Ascending aorta (tissue), 2 donors: ENCODE measurements at places on chromosomes 3 and 15.
A peak's percentile ranks its signal among the peaks of the same experiment; 100 is the strongest.

DNA sequence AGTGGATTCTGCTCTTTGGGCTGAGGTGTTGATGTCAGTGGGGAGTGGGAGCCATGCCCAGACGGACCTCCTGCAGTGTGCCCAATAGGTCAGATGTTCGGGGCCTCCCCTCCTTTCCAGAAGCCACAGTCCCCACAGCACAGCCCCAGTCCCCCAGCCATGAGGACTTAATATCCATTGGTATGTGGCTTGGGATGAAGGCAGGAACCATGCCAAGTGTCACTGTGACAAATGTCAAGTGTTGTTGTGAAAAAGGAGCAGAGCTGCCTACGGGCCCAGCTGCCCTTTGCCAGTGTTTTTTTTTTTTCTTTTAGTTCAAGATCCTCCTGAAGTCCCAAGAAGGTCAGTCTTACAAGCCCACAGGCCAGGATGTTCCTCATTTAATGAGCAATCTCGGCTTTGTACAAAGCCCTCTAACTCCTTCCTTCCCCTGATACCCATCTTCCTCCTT lies 12.2 kb downstream of the SEMA3G start:
- no peak for DNase-seq

DNA sequence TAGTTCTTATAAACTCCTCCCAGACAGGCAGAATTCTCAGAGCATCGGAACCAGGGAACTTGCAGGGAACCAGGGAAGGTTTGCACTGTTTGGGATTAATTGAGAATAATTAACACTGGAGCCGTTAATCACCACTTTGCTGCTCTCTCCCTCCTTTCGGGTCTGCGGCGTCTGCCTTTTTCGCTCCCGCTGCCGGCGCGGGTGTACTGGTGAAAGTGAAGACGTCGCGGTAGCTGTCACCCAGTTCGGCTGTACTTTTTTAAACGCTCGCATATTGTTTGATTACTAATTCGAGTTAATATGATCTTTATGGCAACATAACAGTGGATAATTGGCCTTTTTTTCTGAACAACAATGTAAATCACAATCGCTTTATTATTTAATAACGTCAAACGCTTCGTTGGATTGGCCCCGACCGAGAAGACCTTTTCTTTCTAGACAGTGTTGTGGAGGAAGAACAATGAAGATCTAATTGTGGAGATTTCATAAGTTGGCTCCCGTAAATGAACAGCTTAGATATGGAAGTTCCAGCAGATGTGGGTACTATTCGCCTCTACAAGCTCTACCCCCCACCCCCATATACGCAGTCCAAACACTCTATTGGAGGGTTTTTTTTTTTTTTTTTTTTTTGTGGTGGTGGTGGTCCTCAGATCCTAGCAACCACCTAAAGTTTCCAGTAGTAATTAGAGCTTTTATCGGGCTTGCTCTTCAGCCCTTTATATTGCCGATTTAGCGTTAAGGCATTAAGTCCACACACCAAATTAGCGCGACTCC lies 12.7 kb downstream of the SOX2 start:
- DNase-seq, result no peak

- DNase-seq, result no peak
These were observed 15.9 kb upstream of the SPTSSB start for GRCh38 chr3:161386991-161387770.

DNA sequence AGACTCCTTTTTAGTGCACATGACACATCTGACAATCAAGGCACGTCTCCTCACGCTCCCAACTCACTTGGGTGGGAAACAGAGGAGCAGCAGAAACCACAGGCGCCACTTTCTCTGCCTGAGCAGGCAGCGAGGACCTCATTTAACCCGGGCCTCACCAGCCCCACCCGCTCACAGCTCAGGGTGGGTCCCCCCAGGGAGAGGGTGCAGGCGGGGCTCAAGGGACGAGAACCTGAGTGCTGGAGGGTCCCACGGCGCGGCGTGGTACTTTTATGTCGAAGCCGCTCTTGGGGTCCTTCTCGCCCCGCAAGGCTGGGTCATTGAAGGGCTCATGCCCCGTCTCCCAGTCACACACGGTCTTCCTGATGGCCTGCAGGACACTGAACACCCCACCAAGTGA lies 62.6 kb downstream of the CYFIP1 start:
- no peak for DNase-seq

- DNase-seq, result peak; percentile 19
These were observed 80.0 kb downstream of the CORO2B start for GRCh38 chr15:68658641-68659358.

- no peak for DNase-seq
These were observed 30.0 kb upstream of the CHD2 start for GRCh38 chr15:92870010-92870591.

GRCh38 chr3:54917174-54917573 lies 10.7 kb downstream of the LRTM1 start:
- DNase-seq, result no peak

GRCh38 chr3:29465836-29466235 lies 185.0 kb downstream of the RBMS3 start:
- DNase-seq, result no peak

GRCh38 chr3:33152363-33153360 lies 38.8 kb downstream of the CRTAP start:
- DNase-seq, result no peak

- DNase-seq, result no peak
These were observed 20.7 kb upstream of the ADAMTS9 start for GRCh38 chr3:64708456-64708855.

DNA sequence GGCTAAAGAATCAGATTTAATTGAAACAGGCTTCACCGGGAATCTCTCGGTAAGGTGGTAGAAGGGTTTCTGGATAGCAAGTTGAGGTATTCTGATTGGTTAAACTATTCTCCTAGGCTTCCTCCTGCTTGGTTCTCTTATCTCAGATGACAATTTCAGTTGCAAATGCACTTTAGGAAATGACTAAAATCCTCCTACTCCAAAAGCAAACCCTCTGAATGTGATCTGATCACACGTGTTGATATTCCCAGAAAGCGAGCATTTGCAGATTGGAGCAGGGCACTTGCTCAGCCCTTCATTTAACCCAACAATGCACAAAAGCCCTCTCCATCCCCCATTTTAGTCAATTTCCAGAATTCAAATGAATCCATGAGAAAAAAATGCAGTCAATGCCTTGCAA lies 55.6 kb upstream of the ICE2 start:
- no peak for DNase-seq

- DNase-seq, result no peak
These were observed 349.9 kb downstream of the NLGN1 start for GRCh38 chr3:173747427-173747826.

- no peak for DNase-seq
These were observed 604 bp downstream of the LTK start for GRCh38 chr15:41512940-41513505.

GRCh38 chr3:45320986-45321385 lies 67.4 kb upstream of the LARS2 start:
- no peak for DNase-seq

GRCh38 chr3:142576792-142577191 lies 1.7 kb downstream of the ATR start:
- DNase-seq, result no peak

DNA sequence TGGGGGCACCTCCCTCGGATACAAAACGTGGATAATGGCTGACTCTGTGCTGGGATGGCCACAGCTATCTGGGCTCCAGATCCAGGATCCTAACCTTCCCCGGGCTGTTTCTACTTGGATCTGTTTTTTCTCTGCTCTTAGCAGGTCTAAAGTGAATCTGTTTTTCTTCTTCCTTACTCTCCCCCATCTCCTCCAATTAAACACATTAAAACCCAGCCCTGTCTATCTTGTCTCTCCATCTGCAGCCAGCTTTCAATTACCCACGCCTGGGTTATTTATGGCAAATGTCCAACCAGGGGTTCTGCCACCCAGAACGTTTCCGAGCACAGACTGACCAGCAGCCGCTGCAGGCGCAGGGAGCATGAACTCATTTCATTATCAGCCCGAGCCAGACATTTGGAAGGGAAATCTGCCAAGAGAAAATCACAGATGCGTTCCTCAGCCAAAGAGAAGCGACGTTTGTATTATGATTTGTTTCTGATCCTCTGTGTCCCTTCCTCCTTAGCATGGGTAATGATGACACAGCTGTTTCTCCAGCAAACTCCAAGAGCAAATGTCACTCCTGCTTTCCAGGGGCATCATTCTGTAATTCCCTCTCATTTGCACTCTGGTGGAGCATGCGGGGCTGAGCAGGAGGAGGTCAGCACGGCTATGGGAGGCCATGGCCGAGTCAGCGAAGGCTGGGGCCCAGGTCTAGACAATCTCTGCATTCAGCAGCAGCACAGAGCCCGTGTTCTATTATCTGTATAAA lies 42.0 kb downstream of the UMPS start:
- DNase-seq, result no peak

DNA sequence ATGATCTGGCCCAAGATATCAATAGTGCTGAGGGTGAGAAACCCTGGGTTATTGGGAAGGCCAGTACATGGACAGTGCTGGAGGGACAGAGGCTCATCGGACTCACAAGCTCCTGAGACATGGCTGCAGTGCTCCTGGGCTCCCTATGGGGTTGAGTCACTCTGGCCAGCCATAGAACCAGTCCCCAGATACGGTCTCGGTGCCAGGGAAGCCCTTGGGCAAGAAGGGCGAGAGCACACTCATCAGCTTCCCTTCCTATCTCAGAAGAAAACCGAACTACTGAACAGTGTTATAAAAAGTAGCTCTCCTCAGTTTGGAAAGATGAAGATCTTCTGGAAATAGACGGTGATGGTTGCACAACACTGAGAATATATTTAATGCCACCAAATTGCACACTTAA lies 34.4 kb downstream of the POC1A start:
- no peak for DNase-seq

GRCh38 chr3:51539291-51539941 lies 897 bp downstream of the RAD54L2 start:
- DNase-seq, result no peak

- no peak for DNase-seq
These were observed 4.6 kb upstream of the TSPAN3 start for GRCh38 chr15:77075528-77075927.

DNA sequence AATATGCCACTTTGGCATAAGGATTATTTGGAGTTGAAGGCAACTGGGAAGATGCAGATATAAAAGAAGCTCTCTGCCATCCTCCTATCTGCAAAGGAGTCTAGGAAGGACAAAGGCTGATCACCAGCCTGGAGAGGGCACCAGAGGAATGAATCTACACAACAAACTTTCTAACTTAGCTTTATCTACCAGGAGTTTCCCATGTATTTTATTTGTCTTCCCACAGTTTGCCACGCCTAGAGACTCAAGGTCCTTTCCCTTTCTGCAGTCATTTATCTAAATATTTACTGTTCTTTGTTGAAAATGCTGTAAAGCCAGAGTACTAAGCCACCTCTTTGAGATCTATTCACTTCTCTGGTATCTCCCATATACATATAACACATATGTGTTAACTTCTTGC lies 32.2 kb downstream of the GPR176 start:
- peak; percentile 63 for DNase-seq

- no peak for DNase-seq
These were observed 1219.2 kb downstream of the ZPLD1 start for GRCh38 chr3:103653996-103654395.

DNA sequence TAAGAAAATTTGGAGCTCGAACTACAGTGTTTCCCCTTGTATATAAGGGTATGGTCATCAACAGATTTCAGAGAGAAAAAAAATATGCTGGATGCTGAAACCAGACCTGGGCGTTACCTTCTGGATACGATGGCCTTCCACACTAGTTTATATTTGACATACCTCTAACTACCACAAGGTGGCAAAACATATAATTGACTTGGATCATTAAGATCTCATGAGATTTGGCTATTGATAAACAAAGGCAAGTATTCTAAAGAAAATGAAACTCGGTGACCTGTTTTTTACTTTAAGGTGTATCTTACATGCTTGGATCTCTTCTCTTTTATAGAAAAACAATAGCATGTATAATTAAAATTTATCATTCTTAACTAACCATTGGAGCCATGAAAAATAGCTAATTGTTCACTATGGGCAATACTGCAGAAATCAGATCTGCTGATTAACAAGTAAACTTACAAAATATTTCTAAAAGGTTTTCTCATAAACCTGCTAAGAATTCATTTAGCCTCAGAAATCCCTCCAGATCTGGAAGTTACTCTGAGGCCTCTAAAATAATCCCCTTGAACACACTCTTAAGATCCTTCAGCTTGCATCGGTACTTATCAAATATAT lies 300.6 kb upstream of the KCNH8 start:
- DNase-seq, result no peak

DNA sequence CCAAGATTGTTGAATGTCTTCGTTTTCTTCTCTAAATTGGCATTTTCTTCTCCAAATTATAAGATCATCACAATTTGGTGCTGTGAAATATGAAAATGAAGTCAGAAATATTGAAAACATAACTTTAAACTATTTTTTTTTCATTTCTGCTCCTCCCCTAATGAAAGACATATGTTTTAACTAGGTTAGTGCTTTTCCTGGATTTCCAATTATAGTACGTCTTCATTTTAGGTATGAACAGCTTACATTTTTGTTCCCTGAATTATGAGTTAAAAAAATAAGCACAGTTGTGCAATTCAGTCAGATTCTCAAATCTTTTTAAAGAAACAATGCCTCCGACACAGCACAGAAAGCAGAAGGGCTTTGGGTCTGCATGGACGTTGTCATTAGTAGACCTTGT lies 83.5 kb upstream of the CFAP20DC start:
- no peak for DNase-seq

DNA sequence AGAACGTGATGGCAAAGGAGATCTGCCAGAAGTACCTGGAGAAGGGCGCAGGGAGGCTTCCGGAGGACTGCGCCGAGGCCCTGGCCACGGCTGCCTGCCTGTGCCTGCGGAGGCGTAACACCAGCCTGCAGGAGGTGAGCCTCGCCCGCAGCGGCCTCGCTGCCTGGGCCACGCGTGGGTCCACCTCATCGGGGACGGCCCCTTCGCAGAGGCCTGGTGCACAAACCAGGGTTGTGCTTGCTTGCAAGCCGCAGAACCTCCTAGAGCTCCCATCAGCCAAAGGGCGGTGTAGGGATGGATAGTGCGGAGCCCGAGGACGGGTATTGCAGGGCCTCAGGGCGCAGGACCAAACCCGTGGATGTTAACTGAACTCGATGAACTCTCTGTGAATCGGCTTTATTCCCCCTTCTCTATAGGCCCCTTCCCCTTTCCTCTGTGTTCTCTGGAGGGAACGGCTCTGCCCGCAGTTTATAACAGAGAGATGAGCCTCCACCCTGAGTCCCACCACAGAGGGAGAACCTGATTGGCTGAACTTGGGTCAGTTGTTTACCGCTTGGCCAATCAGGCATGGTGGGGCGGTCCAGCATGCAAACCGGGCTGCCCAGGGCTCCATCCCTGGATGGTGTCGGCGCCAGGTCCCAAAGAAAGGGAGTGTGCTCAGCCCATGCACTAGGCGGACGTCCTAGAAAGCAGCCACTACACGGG lies 13.6 kb upstream of the TATDN2 start:
- DNase-seq, result no peak

GRCh38 chr15:73141216-73141900 lies 89.1 kb downstream of the NEO1 start:
- DNase-seq, result no peak

- DNase-seq, result peak; percentile 64
These were observed 20.7 kb upstream of the SLC28A1 start for GRCh38 chr15:84863565-84864443.

DNA sequence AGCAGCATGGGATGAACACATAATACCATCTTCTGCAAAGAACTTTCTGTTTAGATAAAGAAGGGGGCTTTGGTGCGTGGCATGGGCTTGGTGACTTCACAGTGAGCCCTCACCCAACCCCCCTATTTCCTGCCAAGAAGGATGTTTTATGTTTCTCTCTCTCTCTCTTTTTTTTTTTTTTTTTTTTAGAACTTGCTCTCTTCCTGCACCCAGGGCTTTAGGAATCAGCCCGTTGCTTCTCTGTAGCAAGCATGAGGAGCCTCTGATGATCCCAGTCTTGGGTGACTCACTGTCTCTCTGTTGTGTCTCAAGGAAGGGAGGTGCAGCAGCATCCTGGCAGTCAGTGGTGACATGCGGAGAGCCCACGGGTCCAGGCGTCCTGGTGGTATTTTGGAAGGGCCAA lies 49.1 kb downstream of the CCK start:
- DNase-seq, result no peak
